Mesenteric fat pad (tissue), 1 donor: ENCODE measurements at places on chromosomes 1 and 21. TPM values are rescaled to one million over a fixed set of nuclear protein-coding genes. Genes with fewer than 3 reads are reported as not detected.

GRCh38 chr1:236530959-236531358 lies 7.2 kb downstream of the LGALS8 start:
- DNase-seq, result no peak

DNA sequence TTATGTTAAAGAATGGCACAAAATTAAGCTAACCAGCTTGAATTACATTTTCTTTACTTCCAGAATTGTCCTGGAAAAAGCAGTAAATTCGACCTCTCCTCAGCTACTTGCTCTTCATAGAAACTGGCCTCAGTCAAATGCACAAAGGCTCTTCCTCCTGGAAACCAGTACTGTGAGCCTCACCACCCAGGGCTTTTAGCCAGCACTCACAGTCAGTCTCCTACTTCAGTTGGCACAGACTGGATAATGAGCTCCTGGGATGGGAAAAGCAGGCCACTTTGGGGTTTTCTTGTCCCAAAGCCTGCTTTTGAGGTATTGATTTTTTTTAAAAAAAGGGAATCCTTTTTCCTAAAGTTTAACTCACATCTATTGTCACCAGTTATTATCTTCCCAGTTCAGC lies 40.4 kb downstream of the SCYL3 start:
- no peak for DNase-seq

DNA sequence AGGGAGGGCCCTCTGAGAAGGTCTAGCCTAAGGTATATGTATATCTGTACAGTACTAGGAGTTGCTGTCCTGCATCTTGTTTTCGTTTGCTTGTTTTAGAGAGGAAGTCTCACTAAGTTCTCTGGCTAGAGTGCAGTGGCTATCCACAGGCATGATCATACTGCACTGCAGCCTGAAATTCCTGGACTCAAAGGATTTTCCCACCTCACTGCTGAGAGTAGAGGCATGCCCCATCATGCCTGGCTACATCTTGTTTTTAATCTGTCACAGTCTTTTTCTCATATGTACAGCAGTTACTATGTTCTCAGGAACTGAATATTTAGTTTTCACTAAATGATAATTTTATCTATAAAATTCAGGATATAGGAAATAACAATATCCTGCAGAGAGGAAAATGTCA lies 15.3 kb upstream of the PYHIN1 start:
- DNase-seq, result no peak

DNA sequence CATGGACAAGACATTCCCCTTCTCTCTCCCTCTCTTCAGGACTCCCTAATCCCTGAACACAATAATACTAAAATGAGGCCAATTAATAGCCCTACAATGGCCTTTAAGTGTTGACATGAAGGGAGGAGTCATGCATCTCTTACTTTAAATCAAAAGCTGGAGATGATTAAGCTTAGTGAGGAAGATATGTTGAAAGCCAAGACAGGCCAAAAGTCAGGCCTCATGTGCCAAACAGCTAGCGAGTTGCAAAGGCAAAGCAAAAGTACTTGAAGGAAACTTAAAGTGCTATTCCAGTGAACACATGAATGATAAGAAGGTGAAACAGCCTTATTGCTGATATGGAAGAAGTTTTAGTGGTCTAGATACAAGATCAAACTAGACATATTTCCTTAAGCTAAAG lies 49.5 kb upstream of the CD46 start:
- DNase-seq, result no peak

VASH2 gene
- total RNA-seq, result 3.0 TPM
